ENCODE measurements at places on chromosomes 4 and X. TPM values are rescaled to one million over a fixed set of nuclear protein-coding genes. Genes with fewer than 3 reads are reported as not detected.

The CNOT6L gene
- total RNA-seq: 15.8 TPM

The FAT4 gene
- 2.9 TPM for total RNA-seq

The KLHL4 gene
- 0.68 TPM for total RNA-seq

The NEIL3 gene
- 2.1 TPM for total RNA-seq

The KLKB1 gene
- total RNA-seq: not detected

The TRIM61 gene
- 4.5 TPM for total RNA-seq

The DACH2 gene
- 0.27 TPM for total RNA-seq

The CXCL3 gene
- total RNA-seq: 7.3 TPM

The H2BW2 gene
- total RNA-seq: not detected

The RHOXF1 gene
- not detected for total RNA-seq

The TRIML2 gene
- total RNA-seq: 0.68 TPM

The P2RY4 gene
- not detected for total RNA-seq

The AMTN gene
- total RNA-seq: not detected

The ATP8A1 gene
- total RNA-seq: 2.5 TPM

The SMARCA1 gene
- total RNA-seq: 34.0 TPM

The CFP gene
- total RNA-seq: not detected

The WAS gene
- not detected for total RNA-seq

The REELD1 gene
- not detected for total RNA-seq

The SPIN2A gene
- total RNA-seq: not detected

The SOD3 gene
- 0.75 TPM for total RNA-seq

The SSX2B gene
- total RNA-seq: not detected

The TAF7L gene
- total RNA-seq: 0.33 TPM

The VCX2 gene
- total RNA-seq: not detected

The SLC10A6 gene
- not detected for total RNA-seq

The EPGN gene
- 7.5 TPM for total RNA-seq

Data from kidney epithelial cell (primary cell).